ENCODE measurements at places on chromosomes 1 and 21.

GRCh38 chr1:224730965-224731364, 114.8 kb downstream of the CNIH3 start:
- DNase-seq, result no peak

DNA sequence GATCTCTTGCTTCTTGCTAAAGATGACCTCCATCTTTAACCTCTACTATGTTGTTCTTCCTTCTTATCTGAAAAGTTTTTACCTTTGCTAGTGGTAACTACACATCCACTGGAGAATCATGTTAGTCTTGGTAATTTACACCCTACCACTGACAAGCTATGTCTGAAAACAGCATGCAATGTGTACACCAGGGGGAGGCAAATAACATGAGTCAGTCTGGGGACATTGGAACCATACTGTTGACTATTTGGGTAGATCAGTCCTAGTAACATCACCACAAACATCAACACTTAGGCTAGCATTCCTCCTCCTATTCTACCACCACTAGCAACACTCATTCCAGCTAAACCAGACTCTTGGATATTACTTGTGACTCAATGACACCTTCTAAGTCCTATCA, 549.0 kb downstream of the KCNT2 start:
- DNase-seq, result no peak

DNA sequence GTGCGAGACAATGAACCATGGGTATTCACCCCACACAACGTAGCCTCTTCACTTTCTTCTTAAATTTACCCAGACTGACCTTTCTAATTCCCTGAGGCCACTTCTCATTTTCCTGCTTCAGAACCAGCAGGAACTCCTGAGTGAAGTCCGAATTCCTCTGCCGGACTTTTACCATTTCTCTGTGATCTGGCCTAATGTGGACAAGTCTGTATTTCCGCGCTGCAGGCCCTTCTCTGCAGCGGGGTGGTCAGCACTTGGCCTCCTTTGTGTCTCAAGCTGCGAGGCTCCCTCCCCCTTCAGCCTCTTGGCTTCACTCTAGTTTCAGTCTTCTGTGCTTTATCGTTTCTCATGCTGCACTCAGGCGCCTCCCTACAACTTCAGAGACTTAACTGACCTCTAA, 9.4 kb upstream of the CTBS start:
- DNase-seq, result no peak

DNA sequence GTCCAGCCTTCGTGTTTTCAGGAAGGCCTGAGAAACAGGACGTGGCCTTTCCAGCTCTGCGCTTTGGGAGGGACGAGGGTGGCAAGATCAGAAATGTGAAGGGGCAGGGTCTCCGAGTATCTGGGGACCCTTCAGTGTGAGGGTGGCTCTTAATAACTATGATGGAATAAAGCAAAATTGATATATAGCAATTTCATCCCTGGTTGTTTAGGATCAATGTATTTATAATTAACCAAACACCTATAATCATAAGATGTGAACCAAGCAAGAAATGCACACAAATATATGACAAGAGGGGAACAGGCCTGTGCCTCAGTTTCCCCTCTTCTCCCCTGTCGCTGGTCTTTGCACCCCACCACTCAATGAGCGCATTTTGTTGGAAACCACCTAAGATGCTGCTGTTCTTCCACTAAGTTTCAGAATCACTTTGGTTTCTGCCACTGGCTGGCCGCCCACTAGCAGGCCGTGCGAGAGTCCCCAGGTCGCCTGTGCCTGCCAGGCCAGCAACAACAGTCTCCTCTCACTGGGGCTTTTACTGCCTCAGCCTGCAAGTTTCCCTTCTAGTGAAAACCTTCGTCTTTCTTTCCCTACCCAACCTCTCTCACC, 36.6 kb downstream of the UBASH3A start:
- DNase-seq, result no peak

DNA sequence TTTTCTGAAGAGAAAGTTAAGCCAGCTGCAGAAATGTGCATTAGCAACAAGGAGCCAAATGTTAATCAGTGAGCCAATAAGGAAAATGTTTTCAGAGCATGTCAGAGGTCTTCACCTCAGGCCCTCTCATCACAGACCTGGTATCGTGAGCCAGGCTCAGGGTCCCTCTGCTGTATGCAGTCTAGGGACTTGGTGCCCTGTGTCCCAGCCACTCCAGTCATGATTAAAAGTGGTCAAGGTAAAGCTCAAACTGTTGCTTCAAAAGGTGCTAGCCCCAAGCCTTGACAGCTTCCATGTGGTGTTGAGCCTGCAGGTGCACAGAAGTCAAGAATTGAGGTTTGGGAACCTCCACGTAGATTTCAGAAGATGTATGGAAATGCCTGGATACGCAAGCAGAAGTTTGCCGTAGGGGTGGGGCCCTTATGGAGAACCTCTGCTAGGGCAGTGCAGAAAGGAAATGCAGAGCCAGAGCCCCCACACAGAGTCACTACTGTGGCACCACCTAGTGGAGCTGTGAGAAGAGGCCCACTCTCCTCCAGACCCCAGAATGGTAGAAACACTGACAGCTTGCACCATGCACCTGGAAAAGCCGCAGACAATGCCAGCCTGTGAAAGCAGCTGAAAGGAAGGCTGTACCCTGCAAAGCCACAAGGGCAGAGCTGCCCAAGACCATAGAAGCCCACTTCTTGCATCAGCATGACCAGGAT, 1128.7 kb downstream of the AMY1C start:
- no peak for DNase-seq

- DNase-seq, result no peak
Measured at GRCh38 chr21:38956521-38956855, 150.8 kb downstream of the ETS2 start.

- no peak for DNase-seq
Measured at GRCh38 chr1:23791516-23792047, 637 bp downstream of the LYPLA2 start.

GRCh38 chr1:162823771-162824525, 33.4 kb downstream of the HSD17B7 start:
- DNase-seq, result no peak

DNA sequence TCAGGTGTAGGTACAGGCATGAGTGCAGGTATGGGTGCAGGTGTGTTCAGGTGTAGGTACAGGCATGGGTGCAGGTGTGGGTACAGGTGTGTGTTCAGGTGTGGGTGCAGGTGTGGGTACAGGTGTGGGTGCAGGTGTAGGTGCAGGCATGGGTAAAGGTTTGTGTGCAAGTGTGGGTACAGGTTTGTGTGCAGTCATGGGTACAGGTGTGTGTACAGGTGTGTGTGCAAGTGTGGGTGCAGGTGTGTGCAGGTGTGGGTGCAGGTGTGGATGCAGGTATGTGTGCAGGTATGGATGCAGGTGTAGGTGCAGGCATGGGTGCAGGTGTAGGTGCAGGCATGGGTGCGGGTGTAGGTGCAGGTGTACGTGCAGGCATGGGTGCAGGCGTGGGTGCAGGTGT, 79.4 kb upstream of the ACTL8 start:
- no peak for DNase-seq

DNA sequence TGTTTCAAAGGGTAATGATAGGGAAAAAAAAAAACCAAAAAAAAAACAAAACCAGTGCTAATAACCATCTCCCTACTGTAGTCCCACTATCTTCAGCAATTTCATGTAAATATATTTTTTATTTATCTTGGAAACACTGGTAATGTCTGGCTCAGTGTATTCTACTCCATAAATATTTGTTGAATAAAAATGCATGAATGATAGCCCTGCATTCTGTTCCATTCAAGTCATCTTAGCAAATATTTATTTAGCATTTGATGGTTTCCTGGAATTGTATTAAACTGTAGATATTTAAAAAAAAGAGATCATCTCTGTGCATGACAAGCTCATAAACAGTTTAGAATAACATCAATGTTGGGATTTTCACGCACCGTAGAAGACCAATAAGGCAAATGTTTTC, 24.2 kb downstream of the IL23R start:
- DNase-seq, result no peak

DNA sequence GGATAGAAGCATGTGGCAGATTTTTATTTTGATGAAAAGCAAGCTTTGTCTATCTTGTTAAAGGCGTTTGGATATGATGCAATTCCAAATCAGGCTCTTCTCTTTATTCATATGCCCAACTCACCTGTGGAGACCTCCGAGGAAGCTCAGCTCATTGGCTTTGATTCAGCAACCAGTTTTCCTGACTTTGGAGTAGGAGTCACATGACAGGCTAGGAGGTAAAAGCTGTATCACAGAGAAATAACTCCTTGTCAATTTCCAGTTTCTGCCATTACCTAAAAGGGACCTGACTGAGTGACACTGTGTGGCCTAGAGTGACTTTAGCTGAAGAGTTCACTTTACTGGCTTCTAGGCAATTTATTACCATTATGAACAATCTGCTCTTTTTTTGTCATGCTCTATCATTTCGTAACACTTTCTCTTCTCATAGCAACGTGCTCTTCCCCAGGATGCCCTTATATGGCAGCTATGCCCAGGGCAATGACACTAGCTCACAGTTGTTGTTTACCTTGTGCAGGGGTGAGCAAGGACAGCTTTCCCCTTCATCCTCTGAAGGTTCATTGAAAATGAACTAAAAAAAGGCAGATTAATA, 107.2 kb downstream of the KCNK1 start:
- no peak for DNase-seq

- no peak for DNase-seq
Measured at GRCh38 chr1:168081373-168082007, 55.2 kb downstream of the GPR161 start.

DNA sequence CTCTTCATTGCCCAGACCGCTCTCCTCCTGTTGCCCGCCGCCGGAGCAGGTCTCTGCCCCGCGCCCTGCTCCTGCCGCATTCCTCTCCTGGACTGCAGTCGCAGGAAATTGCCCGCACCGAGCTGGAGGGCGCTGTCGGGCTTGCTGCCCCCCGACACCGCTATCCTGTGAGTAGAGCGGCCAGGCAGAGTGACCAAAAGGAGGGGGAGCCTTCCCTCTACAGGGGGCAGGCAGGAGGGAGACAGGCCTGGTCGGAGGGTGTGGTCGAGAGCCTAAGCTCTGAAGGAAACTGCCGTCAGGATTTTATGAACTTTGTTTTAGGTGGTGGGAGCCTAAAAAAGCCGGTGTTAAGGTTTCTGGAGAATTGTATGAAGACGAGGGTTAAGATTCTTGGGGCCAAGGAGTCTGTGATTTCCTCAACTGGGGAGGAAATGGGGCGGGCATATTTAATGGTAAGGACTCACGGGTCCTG, 517 bp downstream of the LRIG2 start:
- no peak for DNase-seq

GRCh38 chr1:5845376-5845775, 146.8 kb downstream of the NPHP4 start:
- no peak for DNase-seq

DNA sequence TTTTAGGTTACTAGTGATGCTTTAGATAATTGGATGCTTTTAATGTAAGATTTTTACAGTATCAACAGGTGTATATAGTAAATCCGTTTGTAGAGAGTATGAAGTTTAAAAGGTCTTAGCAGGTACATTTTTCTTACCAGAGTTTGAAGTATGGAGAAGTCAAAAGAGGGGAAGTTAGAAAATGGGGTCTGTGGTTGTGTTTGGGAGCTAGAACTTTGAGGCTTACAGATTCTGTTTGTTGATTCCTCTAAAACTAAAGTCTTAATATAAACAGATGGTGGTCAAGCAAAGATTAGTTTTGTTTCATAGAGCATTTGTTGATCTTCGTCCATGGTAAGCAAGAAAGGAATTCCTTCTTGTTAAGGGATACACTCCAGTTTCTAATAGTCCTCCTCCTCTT, 35.8 kb downstream of the CDC42 start:
- DNase-seq, result no peak

DNA sequence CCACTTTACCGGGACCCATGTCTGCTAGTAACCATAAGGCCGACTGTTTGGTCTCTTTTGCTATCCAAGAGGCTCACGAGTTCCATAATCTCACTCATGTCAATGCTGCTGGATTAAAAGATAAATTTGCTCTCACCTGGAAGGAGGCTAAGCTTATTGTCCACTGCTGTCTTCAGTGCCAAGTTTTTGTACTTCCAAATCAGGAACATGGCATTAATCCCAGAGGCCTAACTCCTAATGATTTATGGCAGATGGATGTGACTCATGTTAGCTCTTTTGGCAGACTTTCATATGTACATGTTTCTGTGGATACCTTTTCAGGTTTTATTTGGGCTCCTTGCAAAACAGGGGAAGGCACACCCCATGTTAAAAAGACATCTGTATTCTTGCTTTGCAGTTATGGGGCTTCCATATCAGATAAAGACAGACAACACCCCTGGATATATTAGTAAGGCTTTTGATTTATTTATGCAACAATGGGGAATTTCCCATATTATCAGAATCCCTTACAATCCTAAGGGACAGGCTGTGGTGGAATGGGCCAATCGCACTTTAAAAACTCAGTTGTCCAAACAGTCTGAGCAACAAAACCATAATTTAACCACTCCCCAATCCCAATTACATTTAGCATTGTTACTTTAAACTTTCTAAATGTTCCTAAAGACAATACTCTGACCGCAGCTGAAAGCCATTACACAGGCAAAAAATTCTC, 162.7 kb downstream of the IER5 start:
- no peak for DNase-seq

DNA sequence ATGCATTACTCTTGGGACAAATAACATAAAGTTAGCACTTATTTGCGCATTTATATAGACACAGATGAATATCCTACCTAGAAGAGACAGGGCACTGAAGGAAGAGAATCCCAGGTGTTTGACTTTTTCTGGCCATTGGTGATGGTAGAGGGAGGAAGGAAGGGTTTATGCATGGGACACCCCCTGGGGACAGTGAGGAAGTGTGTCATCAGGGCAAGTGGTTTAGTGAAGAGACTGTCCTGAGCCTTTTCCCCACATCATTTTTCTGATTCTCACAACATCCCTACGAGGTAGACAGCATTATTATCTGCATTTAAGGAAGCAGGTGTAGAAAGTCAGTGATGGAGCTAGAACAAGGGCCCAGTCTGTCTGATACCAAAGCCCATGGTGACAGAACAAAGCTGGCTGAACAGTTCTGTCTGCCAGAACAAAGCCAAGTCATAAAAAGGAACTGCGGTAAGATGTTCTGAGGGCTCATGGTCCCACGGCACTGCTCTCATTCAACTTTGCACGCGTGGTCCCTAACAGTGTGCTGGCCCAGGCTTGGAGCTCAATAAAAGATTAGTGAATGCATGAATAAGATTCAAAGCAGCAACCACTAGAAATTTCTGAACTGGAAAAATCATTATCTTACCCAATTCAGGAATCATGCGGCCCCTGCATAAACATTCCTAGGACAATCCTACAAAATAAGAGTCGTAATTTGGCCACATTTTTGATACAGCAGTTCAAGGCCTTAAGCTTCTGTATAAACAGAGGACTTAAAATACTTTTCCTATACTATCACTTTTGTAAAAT, 12.2 kb upstream of the CDC42BPA start:
- DNase-seq, result no peak
